ENCODE measurements at places on chromosomes 6 and 20.

GRCh38 chr6:27867945-27868300, 44.3 kb downstream of the OR2B2 start:
- DNase-seq: no peak

- DNase-seq: no peak
Observed at GRCh38 chr6:24931718-24932691, 3.8 kb downstream of the RIPOR2 start.

DNA sequence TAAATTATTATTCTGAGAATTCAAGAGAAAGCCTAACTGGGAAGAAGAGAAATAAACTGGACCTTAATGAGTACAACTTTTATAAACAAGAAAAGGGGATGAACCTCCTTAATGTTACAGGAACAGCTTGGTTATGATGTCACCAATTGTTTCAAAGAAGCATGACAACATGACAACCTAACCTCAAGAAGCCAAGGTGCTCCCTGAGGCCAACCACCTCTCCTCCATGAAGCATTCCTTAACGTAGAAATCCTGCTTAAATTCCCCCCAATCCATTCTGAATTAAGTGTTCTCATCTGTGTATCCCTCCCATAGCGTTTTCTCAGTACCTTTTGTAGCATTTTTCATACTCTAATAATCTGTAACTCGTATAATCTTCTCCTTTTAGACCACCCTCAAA, 1.7 kb downstream of the HBS1L start:
- DNase-seq: no peak

DNA sequence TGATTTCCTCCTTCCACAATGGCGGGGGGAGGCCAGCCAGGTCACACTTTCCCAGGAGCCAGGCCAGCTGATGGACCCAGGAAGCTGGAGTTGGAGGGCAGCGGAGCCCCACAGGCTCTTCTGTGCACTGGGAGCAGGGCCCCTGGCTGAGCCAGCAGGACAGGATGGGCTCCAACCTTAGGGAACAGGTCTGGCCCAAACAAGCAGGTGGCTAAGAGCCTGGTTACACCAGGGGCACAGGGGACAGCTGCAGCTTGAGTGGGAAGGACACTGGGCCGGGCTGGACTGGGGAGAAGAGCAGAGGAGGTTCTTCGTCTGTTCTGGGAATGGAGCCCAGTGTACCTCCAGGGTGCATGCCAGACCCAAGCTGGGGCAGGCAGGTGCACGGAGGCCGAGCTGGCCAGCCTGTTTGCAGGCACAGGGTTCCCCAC, 102.3 kb downstream of the DLL1 start:
- DNase-seq: no peak

DNA sequence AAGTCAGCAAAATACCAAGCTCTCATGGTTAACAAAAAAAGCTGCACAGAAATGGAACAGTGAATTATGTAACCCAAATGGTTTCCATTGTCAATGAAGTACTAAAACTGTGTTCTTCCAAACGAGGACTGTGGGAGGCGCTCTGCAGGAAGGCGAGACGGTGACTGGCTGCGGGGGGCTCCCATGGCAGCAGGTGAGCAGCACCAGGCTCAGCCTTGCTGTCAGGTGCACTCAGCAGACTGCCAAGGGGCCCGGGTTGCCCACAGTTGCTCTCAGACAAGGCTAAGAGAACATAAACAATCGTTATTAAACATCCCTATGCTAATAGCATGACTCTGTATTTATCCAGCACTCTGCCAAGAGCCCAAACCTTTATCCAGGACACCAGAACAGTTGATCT, 630.3 kb upstream of the ARID1B start:
- no peak for DNase-seq

GRCh38 chr6:47258724-47259347, 50.9 kb downstream of the TNFRSF21 start:
- no peak for DNase-seq

DNA sequence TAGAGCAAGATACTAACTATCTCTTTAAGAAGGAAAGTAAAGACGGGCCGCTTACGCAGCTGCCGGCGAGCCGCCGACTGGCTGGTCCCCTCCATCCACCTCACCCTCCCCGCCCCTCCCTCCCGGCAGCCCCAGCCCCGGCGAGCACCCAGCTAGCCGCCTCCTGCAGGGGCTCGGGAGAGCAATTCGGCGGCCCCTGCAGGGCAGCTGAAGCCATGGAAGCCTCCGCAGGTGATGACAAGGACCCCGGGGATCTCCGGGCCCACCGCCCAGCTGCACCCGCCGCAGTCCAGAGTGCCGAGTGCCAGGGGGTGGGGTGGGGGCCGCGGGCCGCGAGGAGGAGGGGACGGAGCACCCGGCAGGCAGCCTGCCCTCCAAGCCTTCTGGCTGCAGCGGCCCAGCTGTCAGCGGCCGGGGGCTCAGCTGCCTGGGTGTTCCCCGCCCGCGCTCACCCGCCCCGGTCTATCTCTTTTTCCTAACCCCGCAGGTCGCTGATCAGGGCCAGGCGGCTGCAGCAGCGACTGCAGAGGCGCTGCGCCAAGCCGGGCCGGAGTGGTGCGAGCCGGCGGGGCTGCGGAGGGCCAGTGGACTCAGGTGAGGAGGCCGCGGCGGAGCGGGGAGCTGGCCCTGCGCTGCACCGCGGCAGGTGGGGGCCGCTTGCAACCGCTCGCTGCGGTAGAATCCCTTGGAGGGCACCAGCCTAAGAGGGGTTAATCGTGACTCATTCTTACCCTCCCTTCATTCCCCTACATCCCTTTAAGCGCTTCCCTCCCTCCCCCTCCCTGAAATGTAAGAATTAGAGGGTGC, at the start of gene SNPH:
Gene SNPH, plus strand, starts transcription at position 128 of the 807 bp plus-strand sequence. CDS start 29,946 bp downstream, outside the sequence.
- DNase-seq: no peak

All from urinary bladder (tissue), 4 donors.